ENCODE measurements at places on chromosomes 1 and 21.
A peak's percentile ranks its signal among the peaks of the same experiment; 100 is the strongest.

- no peak for DNase-seq
Measured at GRCh38 chr21:37628362-37628761, 261.8 kb downstream of the DYRK1A start.

DNA sequence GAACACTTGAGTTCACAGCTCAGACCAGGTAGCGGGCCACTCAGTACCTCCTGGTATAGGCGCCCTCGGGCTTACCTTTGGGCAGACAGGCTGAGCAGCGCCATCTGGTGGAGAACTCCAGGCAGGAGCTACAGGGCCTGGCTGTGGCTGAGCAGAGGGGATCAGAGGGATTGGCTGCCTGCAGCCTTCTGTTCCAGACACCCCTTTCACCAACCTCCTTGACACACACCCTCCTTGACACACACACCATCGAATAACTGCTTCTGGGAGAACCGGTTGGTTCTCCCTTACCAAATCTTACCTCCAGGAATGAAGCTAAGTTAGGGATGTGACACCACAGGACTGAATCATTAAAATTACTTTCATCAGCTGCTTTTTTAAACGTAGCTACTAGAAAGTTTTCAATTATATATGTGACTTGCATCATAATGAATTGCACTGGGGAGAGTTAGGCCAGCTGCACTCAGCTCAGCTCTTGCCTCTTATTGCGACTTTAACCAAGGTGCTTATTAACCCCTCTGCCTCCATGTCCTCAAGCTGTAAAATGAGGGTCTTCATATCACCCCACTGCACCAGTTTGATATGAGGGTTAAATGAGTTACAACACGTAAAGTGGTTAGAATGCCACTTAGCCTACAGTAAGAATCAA lies 6.6 kb downstream of the LIN28A start:
- peak; percentile 86 for DNase-seq

GRCh38 chr21:45555557-45556301 lies 13.5 kb upstream of the SLC19A1 start:
- peak; percentile 94 for DNase-seq

DNA sequence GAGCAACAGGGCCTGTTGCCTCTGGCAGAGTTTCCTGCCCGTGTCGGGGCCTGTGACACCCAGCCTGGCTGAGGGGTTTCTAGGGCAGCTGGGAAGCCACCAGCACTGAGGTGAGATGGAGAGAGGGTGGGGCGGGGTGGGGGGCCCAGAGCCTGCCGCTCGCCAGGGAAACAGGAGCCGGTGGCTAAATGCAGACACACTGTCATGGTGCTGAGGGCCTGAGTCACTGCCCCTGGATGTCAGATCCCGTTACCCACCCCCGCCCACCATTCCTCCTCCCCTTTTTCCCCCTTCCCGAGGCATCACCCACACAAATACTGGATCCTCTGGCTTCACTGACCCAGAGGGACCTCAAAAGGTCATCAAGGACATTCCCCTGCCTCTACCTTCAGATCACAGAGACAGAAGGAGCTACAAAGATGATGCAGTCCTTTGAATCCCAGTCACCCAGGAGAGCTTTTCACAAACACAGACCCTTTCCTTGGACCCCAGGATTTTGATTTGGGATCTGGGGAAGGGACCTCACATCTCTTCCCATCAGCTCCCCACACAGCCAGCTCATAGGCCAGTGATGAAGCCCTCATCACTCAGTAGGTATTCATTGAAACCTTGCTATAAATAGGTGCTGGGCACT lies 1.9 kb upstream of the HSPB7 start:
- DNase-seq, result peak; percentile 73

DNA sequence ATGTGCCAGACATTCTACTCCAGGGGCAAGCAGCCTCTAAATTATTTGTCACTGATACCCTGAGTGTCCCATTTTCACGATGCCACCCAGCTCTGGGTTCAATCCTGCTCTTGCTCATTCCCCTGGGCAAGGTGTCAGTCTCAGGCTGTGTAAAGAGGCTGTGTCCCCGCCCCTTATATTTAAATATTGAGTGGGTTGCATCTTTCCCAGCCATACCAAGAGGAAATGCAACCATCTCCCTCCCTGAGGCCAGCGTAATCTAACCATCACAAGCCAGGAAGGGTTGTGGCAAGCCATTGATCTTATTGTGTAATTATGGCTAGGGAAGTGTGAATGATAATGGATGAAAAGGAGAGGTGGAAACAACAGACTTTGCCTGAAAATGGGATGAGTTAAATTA lies 54.7 kb upstream of the CLDN14 start:
- no peak for DNase-seq

DNA sequence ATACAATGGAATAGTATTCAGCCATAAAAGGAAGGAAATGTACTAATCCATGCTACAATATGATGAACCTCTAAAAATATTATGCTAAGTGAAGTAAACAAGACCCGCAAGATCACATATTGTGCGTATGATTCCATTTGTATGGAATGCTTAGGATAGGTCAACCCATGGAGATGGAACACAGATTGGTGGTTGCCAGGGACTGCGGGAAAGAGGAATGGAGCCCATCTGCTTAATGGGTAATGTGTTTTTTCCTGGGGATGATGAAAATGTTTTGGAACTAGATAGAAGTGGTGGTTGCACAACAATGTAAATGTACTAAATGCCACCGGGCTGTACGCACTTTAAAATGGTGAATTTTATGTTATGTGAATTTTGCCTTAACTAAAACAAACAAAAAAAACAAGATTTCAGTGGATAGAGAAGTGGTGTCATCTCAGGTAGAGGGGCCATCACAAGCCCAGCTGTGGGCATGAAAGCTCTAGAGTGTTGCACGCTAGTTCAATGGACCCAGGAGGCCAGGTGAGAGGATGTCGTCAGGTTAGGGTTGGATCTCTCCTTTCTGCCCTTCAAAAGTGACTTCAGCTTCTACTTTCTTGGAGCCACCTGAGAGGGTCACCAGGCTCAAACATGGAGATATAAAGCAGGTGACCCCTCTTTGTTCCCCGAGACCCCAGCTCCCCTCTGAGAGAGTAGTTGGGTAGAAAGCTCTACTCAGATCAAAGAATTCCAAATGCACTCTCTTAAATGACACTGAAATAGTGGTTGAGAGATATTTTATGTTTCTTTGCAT lies 2.5 kb downstream of the C1orf115 start:
- no peak for DNase-seq

- DNase-seq, result no peak
Measured at GRCh38 chr21:16678429-16679160, 834.2 kb upstream of the CXADR start.

Data from AG20443 (cell line).